ENCODE measurements at places on chromosomes 1 and 21.

GRCh38 chr1:167926486-167926997 is 9.9 kb upstream of the DCAF6 start:
- no peak for DNase-seq

DNA sequence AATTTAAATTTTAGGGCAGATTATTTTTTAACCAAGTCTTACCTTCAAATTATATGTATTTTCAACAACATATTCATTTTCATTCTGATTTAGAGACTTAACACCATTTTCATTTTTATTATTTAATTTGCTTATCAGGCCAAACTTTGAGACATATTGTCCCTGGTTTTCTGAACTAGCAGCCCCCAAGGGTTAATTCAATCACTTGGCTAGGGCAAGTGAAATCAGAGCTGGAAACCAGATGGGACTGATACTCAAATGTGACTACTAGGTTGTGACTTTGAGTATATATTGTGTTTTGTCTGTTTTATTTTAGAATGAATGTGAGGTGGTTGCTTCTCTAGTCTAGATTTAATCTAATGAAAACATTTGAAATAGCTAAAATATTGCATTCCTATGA is 198.9 kb upstream of the PTGFR start:
- no peak for DNase-seq

DNA sequence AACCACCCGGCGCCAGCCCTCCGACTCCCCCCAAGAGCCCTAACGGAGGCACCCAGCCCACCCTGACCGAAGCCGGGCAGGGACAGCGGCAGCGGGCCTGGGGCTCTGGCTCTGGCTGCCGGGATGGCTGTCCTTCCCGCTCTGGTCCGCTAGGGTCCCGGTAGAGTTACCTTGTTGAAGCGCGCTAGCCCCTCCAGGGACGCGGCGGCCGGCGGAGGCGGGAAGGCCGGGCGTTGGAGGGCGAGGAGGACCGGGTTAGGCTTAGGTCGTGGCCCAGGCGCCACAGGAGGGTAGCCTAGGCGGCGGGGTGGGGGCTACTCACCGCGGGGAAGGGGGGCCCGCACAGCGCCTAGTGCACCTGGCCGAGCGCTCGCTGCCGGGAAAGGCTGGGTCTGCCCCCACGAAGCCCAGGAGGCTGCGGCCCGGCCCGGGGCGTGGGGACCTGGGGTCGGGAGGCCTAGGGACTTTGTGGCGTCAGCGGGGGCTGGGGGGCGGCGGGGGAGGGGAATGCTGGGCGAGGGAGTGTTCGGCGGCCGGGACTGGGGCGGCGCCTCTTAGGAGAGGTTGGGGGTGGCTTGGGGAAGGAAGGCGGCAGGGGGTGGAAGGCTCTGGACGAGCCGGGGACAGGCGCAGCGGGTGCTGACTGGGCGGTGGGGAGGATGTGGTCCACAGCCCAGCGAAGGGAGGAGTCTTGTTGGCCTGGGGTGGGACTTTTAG is at the start of gene TRIM17:
TSS of gene TRIM17 (minus strand) at position 645 of the 717 bp plus-strand sequence. CDS start 1,789 bp downstream, outside the sequence.
- no peak for DNase-seq

DNA sequence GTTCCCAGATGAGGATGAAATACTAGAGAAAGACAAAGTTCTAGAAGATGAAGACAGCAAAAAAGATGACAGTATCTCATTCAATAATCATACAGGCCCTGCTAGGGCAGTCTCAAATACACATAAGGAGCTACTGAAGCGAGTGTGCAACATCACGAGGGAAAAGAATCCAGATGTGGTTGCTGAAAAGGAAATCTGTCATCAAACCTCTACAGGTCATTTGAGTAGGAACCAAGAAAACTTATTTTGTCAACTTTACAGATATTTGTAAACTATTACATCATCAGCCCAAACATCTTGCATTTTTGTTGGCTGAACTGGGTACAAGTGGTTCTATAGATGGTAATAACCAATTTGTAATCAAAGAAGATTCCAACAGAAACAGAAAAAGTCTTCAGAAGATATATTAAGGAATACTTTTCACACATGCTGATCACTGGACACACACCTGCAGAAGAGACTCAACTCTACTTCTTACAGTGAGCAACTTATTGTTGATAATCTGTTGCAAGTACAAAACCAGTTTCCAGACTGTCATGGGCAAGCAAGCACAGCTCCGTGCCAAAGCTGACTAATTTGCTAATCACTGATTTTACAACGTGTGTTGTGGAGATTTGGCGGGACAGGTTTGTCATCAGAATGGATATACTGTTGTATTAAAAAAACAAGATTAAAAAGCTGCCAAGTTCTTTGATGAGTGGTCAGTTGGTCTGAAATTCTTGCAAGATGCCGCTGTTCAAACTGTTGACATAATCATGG is 42.1 kb downstream of the TRIM33 start:
- no peak for DNase-seq

DNA sequence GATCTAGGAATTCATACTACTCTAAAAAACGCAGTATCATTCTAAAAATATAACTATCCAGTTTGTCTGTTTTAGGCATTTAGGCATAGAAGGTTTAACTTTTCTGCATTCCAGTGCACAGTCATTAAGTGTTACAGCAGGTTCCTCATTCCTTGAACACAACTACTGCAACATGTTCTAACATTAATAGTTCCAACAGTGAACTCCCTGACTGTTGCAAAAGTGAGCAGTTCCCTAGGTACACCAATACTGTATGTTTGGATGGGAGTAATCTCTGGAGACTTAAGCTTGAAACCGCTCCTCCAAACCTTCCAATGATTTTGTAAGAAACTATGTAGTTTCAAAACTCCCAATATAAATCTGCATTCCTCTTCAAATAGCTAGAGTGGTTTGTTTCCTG is 46.2 kb downstream of the UCHL5 start:
- DNase-seq: no peak

GRCh38 chr1:19424651-19425570 is 60.4 kb downstream of the CAPZB start:
- no peak for DNase-seq

DNA sequence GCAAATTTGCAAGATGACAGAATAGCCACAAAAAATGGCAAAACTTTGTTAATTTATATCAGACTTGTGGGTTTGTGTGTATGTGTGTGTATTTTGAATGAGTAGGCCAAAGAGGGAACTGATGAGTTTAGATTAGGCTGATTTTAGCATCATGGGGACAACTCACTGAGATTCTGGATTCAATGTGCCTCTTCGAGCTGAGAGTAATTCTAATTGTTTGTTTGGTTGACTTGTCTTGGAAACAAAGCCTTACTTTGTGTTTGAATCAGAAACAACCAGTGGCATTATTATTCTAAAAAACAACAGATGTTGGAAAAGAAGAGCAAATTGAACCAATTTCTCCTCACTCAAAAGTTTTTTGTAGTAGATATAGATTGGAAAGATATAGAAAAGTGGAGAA is 40.5 kb upstream of the C21orf91 start:
- DNase-seq: no peak

DNA sequence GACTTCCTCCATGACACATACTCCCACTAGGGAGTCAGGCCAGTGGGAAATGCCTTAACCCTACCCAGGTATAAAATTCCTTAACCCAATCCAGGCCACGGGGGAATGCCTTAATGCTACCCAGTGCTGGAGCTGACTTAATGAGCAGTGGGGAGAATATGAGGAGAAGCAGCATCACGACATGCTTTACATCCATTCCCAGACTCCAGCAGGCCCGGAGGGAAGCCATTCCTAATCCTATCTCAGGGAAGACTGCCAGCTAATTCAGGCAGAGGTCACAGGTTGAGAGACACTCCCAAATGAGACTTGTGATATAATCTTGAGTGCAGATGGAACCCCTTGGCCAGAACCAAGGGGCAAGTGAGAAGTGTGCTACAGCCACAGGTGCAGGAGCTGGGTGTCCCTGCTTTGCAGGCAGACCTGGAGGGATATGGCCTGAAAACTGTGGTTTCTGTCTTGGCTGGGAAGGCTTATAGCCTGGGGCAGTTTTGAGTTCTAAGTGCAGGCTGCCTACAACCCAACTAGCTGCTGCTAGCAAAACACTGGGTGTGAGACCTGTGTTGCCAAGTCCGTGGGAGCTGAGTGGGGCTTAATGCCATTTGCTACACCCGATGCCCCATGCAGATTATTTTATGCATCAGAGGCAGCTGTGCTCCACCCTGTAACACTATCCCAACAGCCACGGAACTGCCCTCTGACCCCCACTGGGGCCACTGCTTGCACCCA is 45.1 kb upstream of the GUCA2A start:
- DNase-seq: no peak

DNA sequence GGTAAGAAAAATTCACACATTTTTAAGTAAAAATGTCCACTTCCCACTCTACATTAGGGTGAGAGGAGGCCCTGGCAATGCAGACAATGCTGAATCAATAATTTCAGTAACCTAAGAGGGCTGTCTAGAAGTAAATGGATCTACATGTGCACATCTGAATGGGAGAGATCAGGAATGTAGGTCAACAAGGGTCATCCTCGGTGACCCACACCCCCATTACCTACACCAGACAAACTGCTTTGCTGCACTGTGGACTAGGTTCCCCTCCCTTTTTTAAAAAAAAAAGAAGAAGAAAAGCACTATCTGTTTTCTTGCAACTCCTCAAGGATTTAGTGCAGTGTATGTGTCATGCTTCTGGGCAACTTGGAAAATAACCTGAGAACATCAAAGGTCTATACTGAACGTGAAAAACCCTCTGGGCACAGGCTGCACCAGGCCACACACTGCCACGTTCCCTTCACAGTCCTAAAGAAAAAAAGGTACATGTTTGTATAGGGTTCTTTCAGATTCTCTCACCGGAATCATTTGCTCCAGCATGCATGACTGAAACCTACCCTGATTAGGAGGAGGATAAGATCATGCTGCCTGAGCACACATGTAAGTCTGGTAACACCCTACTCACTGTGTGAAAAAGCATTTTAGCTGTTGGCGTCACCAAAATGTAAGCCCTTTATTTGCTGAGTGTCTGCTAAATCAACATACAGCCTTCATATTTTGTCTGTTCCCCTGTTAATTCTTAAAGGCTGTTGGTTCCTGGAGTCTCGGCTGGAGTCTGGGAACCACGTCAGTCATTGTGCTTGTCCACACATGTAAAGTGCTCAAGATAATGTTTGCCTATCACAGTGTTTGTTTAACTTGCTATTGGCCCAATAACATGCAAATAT is 341.0 kb downstream of the SMYD3 start:
- DNase-seq: no peak

DNA sequence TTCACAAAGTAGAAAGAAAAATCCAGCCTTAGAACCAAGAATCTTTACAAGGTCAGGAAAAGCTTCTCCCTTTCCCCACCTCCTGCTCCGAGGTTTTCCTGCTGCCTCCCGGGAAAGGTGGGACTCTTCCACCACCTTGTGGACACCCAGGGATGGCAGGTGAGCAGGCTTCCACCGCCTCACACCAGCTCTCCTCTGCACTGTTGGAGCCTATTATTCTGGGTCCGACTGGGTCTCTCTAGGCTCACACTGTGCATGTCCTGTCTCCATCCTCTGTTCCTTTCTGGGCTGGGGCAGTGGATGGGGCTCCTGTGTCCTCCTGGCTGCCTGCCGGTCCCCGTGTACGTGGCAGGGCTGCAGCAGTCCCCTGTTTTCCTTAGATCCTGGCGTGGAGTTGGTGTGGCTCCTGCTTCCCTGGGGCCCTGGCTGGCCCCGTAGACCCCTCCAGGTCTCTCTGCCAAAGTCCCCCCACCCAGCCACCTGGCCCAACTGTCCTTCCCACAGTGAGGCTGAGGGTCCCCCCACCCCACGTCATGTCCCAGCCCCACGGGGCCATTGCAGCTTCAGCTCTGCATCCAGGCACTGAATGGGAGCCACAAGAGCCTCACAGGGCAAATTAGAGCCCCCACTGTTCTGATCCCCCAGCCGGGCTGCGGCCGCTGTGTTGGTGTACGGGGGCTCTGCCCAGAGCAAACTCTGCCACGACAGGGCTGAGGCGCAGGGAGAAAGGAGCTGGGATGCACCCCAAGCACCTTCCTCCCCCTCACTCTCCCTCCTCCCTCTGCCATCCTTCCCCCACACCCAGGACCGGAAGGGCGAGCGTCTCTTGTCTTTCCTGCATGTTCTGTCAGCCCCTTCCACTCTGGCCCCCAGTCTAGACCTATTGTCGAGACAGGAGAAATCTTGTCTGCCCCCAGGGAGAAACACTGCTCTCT is 3.3 kb upstream of the SLC45A1 start:
- DNase-seq: no peak

GRCh38 chr1:91884459-91885212 is 1.3 kb downstream of the TGFBR3 start:
- DNase-seq: no peak

DNA sequence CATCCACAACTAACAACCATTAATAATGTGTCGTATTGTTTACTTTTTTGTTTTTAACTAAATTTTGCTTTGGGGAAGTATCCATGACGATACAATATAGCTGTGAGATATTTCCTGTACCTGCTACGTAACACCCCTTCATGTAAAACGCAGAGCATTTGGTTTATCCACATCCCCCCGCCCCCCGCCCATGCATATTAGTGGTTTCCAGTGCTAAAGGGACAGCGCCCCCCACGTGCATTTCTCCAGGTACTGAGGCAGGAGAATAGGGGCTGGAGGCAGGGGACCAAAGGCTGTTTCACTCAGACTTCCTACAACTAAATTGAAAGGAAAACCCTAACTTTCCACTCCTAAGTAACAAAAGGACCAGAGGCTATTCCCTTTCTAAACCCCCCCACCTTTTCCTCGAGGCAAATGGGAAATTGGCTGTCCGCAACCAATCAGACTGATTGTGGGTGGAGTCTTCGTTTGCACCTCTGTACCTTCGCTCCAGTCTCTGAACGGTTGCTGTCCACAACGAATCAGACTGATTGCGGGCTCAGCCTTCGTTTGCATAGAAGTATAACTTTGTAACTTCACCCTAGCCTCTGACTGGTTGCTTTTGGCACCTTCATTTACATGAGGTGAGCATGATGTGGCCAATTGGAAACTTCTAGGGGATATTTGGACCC is 12.2 kb upstream of the RIPK4 start:
- DNase-seq: no peak

DNA sequence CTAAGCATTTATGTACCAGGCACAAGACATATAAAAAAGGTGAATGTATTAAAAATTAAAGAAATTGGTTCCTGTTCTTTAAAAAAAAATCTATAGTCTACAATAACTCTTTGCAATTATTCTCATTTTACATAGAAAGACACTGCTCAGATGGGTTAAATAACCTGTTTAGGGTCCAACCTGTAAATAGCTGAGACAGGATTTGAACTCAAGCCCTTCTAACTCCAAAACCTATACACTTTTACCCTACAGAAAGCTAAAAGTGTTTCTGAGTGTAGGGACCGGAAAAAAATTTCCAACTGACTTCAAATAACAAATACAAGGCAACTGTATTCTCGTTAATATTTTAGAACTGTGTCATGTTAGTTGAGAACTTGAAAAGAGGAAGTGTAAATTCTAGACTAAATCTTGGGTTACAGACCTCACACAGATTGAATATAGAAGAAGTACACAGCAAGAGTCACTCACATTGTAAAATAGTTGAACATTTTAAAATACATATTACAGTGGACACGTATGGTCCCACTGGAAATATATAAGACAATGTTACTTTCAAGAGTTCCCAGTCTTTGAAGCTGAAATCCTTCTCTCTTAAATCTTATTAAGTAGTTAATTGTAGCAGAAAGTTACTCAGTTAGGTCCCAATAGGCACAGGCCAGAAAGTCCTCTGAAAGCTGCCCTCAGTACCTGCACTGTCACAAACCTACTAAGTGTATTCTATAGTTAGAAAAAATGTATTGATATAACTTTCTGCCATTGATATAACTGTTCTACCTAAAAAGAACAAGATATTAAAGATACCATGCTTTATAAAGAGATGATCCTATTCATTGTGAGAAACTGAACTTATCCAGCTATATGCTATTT is 7.3 kb downstream of the EDEM3 start:
- no peak for DNase-seq
